NCI-H1417 treated with DMSO at 0.1 percent for 48 hours (cell line): ENCODE measurements at places on chromosomes 4 and X.

- DNase-seq = no peak
Observed at GRCh38 chr4:155999725-156000124, 46.1 kb upstream of the CTSO start.

- DNase-seq = no peak
Observed at GRCh38 chr4:98663226-98664006, 5.0 kb upstream of the TSPAN5 start.

DNA sequence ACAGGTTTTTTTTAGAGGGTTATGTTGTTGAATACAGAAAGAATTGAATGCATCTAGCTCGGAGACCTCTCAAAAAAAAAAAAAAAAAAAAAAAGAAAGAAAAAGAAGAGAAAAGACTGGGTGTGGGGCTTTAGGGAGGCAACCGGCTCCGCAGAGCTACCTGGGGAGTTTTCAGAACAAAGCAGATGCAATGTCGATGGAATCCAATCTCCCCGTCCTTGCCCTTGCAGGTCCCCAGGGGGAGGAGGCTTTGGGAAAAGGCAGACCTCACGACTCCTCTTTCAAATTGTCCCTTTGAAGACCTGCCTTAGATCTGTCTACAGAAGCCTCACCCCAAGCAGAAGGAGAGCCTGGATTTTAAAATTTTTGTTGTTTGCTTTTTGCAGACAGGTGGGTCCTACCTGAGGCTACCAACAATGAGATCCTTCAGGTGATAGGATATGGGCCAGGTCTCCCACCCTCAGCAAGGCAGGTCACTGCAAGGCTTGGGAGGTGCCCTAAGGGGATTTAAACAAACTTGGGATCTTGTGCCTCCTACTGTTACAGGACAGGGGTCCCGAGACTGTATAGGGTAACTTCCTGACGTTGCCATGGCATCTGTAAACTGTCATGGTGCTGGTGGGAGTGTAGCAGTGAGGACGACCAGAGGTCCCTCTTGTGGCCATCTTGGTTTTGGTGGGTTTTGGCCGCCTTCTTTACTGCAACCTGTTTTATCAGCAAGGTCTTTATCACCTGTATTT, 75.2 kb upstream of the PRKX start:
- no peak for DNase-seq

DNA sequence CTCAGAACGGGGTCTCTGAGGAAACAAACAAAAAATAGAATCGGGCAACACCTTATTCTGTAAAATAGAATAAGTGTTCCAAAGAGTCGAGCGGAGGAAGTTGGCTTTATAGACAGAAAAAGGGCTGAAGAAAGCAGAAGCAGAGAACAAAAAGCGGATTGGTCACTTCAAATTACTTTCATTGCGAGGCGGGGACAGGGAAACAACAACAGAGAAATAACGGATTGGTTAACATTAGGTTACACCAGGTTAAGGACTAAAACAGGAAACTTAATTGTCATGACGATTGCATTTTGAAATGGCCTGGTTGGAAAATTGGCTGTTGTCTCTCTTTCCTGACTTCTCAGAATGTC, 433 bp upstream of the COQ2 start:
- DNase-seq = no peak

DNA sequence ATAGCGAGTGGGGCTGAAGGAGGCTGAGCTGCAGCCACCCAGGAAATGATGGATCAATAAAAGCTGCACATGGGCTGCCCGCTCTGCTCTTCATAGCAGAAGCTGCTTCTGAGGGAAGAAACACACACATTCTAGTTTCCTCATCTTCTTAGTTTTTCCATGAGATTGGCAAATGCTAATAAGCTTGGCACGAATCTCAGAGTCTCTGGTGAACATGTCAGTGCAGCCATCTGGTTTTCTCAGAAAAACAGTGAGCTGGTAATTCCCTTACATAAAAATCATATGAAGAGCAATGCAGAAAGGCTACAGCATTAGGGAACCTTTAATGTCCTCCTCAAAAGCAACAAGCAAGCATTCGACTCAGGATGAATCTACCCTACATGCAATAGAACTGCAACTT, 69.9 kb downstream of the GATB start:
- DNase-seq = no peak

DNA sequence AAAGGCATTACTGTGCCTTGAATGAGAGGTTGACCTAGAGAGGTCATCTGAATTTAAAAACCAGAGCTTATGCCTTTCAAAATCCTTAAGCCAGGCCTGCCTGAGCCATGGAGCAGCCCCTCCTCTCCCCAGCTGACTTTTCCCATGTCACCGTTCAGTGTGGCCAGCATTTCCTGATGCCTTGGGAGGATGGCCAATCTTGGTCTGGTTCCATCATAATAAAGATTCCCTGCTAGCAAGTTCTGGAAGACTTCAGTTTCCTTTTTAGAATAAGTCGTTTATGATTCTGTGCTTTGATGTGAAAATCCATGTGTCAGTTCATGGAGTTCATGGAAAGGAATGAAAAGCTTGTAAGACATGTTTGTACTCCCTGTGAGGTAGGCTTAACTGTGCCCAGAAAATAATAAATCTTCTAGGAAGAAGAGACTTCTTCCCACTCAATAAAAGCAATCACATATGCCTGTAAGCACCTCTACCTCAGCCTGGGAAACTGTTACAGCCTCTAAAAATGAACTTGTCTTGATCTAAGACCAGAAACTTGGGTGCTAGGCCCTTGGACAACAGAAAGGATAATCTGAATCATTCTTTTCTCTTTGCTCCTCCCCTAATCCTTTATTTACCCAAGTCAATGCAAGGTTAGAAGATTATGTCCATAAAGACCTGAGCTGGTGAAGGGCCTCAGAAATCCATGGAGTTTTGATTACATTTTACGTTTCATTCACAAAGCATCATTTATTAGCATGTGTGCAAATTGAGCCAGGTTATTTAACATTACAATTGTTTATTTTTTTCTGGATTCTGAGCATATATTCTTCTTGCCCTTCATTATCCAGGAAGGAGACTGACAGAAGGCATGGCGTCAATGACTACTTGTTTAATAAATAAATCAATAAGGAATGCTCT, 84.0 kb upstream of the TBC1D9 start:
- no peak for DNase-seq

DNA sequence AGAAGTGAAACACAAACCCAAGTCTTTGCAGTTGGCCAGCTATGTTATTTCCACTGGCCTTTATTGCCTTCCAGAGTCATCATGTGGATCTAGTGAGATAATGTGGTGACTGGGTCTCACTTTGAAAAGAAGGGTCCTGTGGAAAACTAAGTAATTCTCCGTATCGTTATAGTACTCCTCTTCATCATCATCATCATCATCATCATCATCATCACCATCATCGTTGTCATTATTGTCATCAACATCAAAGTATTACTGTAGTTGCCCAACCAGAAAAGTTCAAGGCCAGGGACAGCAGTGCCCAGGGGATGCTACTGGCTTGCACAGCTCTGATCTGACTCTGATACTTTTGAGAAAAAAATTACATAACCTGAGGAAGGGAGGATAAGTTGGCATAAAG, 295.6 kb upstream of the F9 start:
- no peak for DNase-seq

DNA sequence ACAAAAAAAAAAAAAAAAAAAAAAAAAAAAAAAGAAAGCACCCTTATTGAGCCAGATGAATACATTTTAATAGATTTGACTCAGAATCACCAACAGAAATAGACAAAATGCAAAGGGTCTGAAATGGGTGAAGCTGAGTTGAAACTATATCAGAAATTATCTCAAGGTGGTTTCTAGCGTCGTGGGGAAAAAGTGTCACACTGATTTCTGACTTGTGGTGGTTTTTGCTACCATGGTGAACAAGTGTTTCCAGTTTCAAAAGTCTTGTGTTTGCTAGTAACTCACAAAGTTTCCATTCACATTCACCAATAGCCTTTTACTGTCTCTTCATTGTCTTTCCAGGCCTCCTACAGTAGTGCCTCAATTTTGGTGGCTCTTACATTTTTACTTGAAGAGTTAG, 135.5 kb downstream of the ARHGAP24 start:
- DNase-seq = no peak

GRCh38 chr4:190121759-190122158, 51.8 kb upstream of the DUX4 start:
- DNase-seq = no peak

- DNase-seq = no peak
Observed at GRCh38 chr4:161287678-161288352, 876.0 kb downstream of the FSTL5 start.

GRCh38 chrX:119223783-119224182, 12.3 kb upstream of the PGRMC1 start:
- DNase-seq = no peak

DNA sequence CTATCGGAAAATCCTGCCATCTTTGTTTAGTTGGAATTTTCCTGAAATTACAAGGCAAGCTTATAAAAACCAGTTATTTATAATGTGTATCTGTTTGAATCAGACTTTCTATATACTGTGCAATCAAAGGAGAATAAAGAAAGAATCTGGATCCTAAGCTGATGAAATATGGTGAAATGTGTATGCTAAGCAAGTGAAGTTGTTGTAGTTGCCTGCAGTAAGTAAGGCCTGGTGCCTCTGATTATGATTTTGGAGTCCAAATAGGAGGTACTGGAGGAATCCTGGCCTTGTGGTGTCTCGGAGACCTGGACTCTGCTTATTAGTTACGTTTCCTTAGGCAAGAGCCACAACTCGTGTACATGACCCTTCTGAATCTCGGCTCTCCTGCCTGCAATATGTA, 13.1 kb upstream of the FREM3 start:
- DNase-seq = no peak

DNA sequence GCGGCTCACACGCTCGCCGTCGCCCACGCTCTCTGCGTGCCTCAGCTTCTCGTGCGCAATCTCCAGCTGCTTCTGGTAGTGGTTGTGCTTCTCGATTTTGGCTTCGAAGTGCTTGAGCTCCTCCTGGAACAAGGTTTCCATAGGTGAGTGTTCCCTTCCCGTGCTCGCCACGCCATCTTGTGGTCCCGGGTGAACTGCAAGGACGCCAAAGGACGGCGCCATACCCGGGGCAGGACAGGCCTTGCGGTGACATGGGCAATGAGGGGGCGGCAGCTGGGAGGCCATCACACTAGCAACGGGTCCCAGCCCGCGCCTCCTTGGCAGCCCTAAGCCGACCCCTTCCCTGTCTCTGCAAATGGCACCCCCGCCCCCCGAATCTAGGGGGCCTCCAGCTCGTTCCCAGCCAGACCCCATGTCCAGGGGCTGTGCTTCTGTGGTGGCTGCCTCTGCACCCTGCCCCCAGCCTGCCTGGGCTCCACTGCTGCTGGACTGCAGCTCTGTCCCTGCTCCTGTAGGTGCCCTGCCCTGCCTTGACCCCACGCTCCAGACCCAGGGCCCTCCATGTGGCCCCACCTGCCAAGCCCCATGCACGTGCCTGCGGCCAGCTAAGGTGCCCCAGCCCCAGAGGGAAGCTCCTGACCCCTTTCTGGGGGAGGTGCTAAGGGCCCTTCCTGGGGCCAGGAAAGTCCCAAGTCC, 17.3 kb downstream of the LRPAP1 start:
- no peak for DNase-seq

DNA sequence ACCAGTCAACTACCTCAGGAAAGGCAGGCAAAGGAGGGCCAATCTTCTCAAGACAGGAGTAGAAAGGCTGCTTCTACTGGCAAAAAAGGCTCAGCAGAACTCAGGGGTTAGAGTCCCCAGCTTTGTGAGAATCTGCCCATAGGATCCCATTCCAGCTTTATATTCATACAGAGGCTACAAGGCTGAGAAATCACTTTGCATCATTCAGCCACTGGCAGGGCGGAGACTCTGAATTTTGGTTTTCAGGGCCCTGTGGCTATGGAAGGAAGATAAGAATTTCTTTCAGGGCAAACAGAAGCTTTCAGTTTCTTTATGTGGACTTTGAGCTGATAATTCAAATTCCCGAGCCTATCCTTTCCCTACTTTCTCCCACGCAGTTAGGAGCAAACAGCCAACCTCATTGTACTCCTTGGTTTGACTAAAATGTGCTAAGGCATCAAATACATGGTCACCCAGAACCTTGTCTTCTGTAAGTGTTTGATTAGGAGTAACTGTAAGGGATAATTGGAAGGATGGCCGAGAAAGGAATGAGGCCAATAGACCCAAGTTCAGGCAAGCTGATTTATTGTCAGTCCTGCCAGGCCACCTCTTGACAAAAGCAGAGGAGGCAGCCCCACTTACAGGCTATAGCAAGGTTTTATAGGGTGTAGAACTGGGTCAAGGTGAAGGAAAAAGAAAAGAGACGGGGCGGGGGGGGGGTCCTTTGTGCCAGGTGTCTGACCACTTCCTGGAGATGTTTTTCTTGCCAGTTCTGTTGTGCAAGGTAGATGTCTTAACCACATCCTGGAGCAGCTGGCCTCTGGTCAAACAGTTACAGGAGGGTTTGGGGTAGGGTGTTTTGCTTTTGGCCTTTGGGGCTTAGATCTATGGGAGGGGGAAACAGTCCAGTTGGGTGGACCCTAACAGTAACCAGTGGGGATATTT, 165.3 kb upstream of the PPP1R2C start:
- DNase-seq = no peak
